ENCODE measurements at places on chromosomes 16 and 17.
A peak's percentile ranks its signal among the peaks of the same experiment; 100 is the strongest.

DNA sequence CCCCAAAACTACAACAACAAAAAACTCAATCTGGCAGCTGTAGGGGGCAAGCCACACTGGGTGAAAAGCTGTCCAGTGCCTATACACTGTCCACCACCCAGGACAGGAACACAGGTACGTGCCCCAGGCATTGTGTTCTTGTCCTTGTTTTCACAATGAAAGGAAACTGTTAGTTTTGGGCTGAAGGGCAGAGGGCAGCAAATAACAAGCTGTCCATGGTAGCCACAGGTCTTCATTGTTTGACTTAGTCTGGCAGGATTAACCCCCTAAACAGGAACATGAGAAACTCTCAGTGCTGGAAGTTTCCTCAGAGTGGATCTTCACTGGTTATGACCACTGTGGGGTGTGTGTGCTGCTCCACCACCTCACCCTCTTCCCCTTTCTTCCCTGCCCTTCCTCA lies 224.6 kb upstream of the N4BP1 start:
- no peak for DNase-seq

DNA sequence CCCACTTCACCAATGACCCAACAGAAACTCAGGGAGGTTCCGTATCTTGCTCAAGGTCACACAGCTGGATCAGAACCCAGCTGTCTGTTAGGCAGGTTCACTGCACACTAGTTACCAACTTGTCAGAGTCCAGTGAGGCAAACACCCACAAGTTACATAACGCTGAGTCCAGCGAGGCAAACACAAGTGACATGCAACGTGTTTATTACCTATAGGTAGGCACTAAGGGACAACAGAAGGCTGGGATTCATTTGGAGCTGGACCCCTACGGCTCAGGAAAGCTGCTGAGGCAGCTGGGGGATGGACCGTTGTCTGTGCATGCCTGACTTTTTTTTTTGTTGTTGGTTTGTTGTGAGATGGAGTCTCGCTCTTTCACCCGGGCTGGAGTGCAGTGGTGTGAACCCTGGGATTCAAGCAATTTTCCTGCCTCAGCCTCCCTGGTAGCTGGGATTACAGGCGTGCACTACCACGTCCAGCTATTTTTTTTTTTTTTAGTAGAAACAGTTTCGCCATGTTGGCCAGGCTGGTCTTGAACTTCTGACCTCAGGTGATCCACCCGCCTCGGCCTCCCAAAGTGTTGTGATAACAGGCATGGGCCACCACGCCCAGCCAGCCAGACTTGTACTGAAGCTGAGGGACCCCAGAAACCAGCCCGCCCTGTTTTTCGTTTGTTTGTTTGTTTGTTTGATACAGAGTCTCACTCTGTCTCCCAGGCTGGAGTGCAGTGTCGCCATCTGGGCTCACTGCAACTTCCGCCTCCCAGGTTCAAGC lies 1.9 kb upstream of the RSAD1 start:
- DNase-seq: no peak

DNA sequence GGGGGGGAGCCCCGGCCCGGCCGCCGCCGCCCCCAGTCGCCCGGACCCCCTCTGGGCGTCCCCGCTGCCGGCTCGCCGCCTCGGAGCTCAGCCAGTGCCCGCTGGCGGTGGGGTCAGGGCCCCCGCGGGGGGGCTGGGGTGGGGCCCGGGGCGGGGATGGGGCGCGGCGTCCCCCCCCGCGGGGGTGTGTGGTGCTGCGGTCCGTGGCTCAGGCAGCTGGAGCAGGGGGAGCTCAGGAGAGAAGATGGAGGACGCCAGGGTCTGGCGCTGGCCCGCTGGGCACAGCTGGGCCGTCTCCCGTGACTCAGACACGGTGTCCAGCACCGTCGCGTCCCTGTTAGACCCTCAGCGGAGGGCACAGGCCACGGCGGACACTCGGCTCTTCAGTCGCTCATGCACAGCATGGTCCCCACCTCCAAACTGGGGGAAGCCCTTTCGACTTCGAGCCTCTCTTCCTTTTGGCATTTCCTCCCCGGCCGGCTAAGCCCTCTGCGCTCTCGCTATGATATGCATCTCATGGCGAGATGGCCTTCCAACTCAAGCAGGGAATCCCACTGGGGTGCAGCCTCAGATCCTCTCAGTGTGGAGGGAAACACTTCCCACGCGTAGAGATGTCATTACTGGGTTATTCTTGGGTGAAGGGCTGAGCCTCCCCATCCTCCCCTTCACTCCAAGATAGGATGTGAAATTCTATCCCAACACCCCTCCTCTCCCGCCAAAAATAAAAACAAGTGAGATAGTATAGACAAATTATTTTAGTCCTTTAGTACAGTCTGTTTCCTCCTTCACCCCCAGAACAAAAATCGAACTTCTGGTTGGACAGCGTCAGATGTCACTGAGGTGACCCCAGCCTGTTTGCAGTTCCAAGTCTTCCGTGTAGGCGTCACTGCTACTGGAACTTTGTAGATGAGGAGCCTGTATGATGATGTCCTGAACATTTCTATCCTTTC lies 522 bp upstream of the VEZF1 start:
- peak; percentile 48 for DNase-seq

GRCh38 chr16:68760671-68761275 lies 23.7 kb downstream of the CDH1 start:
- no peak for DNase-seq

GRCh38 chr17:80851277-80851925 lies 140.2 kb upstream of the CHMP6 start:
- no peak for DNase-seq

DNA sequence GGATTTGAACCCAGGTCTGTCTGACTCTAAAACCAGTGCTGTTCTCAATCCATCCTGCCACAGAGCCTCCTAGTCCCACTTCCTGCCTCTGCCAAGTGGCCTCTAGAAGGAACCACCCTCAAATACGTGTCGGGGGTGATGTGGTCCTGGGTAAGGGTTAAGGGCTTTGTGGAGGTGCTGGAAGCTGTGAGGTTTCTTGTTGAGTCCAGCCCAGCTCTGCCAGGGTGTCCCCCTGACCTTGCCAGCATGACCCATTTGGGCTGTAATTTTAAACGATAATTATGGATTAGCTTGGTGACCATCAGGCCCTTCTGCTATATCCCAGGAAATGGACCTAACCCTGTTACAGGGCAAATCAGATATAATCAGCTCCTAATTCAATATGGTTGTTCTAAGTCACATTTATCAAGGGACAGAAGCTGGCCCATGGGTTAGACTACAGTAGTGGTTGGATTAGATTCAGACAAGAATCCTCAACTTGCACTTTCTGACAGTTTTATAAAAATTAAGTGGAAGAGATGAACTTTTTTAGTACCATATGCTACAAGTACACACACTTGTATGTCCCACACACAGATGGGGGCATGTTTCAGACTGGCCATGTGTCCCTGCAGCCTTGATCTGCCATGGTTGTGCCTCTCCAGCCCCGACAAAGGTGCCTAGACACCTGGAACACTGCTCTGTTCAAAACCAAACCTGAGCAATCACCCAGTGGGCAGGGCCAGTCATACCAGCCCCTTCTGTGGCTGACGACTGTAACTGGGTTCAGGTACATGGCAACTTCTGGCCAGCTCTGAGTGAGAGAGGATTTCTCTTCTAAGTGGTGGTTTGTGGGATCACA lies 48.0 kb downstream of the SMPD3 start:
- DNase-seq: no peak

DNA sequence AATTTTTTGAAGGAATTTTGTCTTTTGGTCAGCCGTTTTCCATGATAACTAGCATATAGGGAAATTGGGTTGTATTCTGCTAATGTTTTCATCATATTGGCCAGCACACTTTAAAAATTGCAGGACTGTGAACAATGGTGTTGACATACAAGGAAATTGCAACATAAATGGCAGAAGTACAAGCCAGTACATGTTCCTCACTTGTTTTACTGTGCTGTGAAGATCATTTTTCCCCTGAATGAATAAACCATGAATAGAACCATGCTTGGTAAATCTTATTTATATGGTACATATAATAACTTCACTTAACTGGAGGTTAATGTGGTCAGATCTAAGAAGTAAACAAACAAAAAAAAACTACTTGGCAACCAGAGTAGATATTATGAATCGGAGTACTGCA lies 22.8 kb downstream of the OMG start:
- DNase-seq: no peak

DNA sequence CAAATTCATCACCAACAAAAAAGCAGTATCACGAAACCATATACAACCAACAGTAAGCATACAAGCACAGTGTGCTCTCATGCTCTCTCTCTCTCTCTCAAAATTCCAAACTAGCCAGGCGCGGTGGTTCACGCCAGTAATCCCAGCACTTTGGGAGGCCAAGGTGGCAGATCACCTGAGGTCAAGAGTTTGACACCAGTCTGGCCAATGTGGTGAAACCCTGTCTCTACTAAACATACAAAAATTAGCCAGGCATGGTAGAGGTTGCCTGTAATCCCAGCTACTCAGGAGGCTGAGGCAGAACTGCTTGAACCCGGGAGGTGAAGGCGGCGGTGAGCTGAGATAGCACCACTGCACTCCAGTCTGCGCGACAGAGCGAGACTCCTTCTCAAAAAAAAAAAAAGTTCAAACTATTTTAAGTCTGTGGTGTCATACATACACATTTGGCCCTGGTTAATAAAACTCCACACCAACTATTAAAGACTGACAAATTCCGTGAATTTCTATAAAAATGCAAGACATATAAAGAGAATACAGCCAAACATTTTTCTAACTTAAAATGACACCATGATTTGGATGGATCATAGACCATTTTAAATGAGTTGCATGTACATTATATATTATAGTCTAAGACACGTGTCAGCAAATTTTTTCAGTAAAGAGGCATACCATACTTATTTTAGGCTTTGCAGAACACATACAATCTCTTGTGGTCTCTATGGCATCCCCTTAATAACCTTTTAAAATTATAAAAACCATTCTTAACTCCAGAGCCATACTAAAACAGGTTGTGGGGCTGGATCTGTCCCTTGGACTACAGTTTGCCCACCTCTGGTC lies 30.9 kb downstream of the GLG1 start:
- no peak for DNase-seq

- peak; percentile 48 for DNase-seq
These were observed 12.5 kb downstream of the SAMD14 start for GRCh38 chr17:50117202-50118051.

- DNase-seq: no peak
These were observed 41.0 kb upstream of the ZNF750 start for GRCh38 chr17:82880620-82881323.

GRCh38 chr17:38898291-38898679 lies 27.1 kb upstream of the LASP1NB start:
- no peak for DNase-seq

- DNase-seq: no peak
These were observed 990.7 kb upstream of the RBFOX1 start for GRCh38 chr16:6341981-6342380.

DNA sequence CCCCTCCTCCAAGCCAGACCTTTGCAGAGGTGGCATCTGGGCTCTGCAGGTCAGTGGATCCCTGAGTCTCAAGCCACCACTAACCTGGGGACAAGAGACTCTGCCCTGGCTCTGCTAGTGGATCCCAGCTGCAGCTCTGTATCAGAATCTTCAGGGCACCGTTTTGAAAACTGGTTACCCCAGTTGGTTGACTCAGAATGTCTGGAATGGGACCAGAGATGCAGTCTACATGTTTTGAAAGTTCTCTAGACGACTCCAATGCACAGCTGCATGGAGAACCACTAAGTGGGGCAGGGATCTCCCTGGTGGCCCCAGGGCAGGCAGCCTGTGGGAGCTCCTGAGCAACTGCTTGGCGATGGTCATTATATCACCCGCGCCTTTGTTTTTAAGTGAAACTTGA lies 34.1 kb upstream of the ADORA2B start:
- DNase-seq: no peak

DNA sequence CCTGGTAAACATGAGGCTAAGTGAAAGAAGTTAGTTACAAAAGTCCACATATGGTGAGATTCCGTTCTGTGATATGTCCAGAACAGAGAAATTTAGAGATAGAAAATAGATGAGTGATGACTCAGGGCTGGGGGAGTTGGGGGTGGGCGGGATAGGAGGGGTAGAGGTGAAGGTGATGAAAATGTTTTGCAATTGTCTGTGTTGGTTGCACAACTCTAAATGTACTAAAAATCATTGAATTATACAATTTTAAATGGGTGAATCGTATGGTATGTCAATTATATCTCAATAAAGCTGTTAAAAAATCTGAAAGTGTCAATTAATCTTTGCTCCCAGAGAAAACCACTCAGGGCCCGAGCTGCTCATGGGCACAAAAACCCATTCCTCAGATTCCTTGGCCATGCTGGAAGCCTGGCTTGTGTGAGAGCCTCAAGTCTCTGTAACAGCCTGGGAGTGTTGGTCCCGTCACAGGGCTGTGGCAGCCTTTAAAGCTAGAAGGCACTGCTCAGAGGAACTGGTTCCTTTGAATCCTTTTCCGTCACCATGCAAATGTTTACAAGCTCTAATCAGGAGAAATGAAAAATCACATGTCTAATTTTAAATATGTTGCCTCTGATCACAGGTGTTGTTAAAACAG lies 225.3 kb downstream of the WWOX start:
- no peak for DNase-seq

- no peak for DNase-seq
These were observed 129.9 kb downstream of the MGAT5B start for GRCh38 chr17:76997981-76998531.

- no peak for DNase-seq
These were observed 56.7 kb downstream of the GRB7 start for GRCh38 chr17:39794249-39794970.

DNA sequence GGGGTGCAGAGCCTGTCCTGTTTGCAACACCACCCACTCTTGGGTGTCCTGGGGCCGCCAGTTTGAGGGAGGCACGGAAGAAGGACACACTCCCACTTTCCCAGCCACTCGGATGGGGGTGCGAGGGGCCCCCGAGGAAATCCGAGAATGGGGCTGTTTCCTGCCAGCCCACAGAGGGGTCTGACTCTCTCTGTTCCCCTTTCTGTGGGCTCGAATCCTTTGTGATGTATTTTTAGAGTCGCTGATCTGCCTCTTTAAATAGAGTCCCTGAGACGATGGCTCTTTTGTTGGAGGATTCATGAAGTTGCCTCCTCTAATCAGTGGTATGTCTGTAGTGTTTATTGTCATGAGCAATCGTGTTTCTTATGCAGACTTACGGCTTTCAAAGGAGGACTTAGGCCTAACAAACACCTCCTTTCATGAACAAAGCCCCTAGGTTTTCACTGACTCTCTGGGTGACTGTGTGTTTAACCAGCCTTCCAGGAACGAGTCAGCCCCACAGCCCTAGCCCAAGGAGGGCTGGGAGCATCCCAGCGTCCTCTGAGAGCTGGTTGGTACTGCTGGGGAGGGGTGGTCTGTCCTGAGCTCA lies 29.1 kb downstream of the CIBAR2 start:
- DNase-seq: no peak
